ENCODE measurements at places on chromosomes 2 and 18.

DNA sequence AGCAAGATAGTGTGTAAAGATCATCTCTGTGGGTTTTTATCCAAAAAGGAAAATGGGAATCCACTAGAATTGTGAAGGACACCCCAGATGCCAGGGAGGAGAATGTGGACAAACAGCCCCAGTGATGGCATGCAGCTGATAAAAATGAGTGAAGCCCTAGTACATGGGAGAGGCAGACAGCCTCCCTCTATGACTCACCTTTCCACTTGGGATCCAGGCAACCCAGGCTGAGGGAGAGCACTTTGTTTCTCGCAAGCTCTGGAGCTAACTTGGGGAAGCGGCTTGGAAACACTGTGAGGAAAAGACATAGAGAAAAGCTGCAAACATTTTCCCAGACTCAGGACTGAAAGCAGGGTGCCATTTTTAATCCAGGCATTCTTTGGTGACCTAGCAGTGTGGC lies 5.3 kb upstream of the FLACC1 start:
- no peak for DNase-seq

DNA sequence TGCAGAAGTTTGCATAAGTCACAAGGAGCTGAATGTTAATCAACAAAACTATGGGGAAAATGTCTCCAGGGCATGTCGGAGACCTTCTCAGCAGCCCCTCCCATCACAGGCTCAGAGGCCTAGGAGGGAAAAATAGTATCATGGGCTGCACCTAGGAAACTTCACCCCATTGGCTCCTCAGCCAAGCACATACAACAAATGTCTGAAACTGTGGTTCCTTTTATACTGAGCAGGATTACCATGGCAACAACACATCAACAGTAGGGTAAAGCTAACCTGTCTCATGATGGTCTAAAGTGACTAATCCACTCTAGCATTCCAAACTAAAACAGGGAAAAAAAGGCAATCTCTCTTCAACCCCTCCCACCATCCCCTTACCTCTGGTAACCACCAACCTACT lies 3.2 kb upstream of the NEMP2 start:
- no peak for DNase-seq

- no peak for DNase-seq
Observed at GRCh38 chr2:205188239-205189138, 493.8 kb upstream of the NRP2 start.

- no peak for DNase-seq
Observed at GRCh38 chr18:23609390-23610023, 23.2 kb upstream of the NPC1 start.

DNA sequence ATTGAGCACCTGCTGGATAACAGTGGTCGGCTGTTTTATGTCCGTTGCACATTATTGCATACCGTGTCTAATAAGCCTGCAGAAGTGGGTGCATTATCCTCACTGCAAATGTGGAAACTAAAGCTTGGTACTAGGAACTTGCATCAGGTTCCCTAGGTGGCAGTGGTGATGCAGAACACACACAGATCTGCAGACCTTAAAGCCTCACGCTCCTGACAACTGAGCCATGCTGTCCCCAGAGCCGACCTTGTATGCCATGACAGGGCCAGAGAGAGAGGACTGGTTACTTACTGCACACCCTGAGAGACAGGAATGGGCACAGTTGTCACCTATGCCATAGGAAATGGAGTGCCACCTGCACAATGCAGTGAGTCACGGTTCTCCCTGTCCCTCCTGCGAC lies 151.8 kb downstream of the SH3RF3 start:
- DNase-seq, result no peak

GRCh38 chr18:10051877-10052631 lies 138.2 kb downstream of the VAPA start:
- DNase-seq, result no peak

- no peak for DNase-seq
Observed at GRCh38 chr2:48114256-48114655, 208.0 kb upstream of the FBXO11 start.

- DNase-seq, result no peak
Observed at GRCh38 chr2:169354244-169354643, 8.1 kb downstream of the LRP2 start.

GRCh38 chr2:236758406-236758805 lies 188.8 kb downstream of the ACKR3 start:
- no peak for DNase-seq
